ENCODE measurements at places on chromosomes 12 and 14.

DNA sequence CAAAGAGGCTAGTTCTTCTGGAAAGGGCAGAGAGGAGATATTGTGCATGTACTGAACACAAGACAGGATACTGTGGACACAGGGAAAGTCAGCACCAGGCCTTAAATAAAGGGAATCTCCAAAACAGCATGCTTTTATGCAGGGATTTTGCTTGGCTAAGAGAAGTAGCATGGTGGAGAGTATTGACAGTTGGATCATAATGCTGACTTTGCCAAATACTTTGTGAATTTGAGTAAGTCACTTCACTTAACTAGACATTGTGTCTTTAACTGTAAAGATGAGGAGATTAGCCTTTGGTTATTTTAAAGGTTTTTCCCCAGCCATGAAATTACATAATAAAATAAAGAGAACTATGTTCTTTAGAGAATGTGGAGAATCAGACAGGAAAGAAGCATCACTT, 24.5 kb downstream of the GALNT8 start:
- DNase-seq: no peak

GRCh38 chr12:94299846-94300245, 151.5 kb downstream of the PLXNC1 start:
- no peak for DNase-seq

GRCh38 chr12:13102461-13103195, 839 bp downstream of the GSG1 start:
- DNase-seq: no peak

DNA sequence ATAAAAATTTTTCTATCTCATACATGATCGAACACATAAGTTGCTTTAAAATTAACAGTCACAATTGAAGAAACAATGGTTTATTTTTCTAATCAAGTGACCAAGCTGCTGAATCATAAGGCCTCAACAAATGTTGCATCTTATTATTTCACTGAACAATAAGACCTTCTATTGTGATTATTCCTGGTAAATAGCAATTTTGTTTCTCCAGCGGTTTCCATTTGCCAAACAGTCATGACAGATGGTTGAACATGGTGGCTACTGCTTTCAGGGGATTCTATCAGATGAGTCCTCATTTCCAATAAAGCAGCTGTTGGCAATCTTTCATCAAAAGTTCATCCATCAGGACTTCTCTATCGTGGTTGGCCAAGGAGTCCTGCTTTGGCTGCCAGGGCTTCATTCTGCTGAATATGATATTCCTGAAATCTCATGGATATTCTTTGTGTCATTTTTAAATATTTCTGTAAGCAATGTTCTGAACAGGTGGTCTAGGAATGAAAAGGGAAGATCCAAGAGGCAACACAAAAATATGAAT, 13.0 kb downstream of the TOMM20L start:
- DNase-seq: no peak

- DNase-seq: no peak
These were observed 60.9 kb upstream of the ARID2 start for GRCh38 chr12:45668641-45669040.

- no peak for DNase-seq
These were observed 110.3 kb downstream of the DICER1 start for GRCh38 chr14:95046711-95047681.

Data from fibroblast of skin of left biceps (primary cell).